Stimulated activated naive CD8-positive, alpha-beta T cell treated with anti-CD3 and anti-CD28 coated beads, Interleukin-15, Interleukin-2, amounts not matched to agents 100 U/mL and 50 U/mL, for 24 hours (primary cell): ENCODE measurements at places on chromosomes 4 and X.

DNA sequence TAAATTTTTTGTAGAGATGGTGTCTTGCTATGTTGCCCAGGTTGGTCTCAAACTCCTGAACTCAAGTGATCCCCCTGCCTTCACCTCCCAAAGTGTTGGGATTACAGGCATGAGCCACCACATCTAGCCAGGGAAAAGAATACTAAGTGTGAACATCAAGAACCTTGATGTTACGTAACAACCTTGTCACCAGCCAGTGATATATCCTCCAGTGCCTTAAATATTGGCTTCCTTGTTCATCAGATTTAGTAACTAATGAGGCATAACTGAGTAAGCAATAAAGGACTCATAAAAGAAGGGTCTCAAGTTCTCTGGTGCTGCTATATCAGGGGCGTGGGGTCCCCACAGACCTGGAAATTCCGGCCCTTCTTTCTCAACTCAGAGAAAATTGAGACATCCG is 60.5 kb upstream of the ENPEP start:
- no peak for DNase-seq

DNA sequence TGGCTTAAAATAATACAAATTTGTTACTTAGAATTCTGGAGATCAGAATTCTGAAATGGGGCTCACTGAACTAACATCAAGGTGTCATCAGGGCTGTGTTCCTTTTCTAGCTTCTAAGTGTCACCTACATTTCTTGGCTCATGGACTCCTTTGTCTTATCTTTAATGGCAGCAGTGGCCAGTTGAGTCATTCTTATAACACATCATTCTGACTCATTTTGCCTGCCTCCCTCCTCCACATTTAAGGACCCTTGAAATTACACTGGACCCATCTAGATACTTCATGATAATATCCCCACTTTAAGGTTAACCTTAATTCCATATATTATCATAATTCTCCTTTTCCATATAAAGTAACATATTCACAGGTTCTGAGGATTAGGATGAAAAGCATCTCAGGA is 215.9 kb downstream of the GUCY2F start:
- no peak for DNase-seq

GRCh38 chr4:180664766-180665368 is 1578.3 kb upstream of the TENM3 start:
- DNase-seq, result peak; percentile 63

- DNase-seq, result no peak
Measured at GRCh38 chrX:110056419-110056818, 53.5 kb downstream of the TMEM164 start.

DNA sequence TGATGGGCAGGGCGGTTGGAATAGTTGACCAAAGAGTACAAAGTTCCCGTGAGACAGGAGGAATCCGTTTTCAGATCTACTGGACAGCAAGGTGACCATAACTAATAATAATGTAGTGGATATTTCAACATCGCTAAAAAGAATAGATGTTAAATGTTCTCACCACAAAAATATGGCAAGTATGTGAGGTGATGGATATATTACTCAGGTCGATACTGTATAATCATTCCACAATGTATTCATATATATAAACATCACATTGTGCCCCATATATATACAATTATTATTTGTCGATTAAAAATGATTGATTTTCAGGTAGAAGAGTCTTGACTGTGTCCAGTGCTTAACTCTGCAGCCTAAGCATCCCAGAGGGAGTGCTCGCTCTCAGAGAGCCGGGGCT is 141.6 kb upstream of the TENM3 start:
- no peak for DNase-seq
